ENCODE measurements at places on chromosomes 7 and 10. TPM values are rescaled to one million over a fixed set of nuclear protein-coding genes. Genes with fewer than 3 reads are reported as not detected.

CYP3A7 gene
- polyA plus RNA-seq = 0.42 TPM

SP4 gene
- polyA plus RNA-seq = 17.0 TPM

FRMD4A gene
- polyA plus RNA-seq = 85.2 TPM

JCAD gene
- 30.4 TPM for polyA plus RNA-seq

PAPOLB gene
- 0.05 TPM for polyA plus RNA-seq

DUSP5 gene
- 12.4 TPM for polyA plus RNA-seq

ATOH7 gene
- polyA plus RNA-seq = 1.7 TPM

AMPH gene
- 18.8 TPM for polyA plus RNA-seq

GATA3 gene
- polyA plus RNA-seq = 118 TPM

ARID5B gene
- 24.7 TPM for polyA plus RNA-seq

EIF3A gene
- 198 TPM for polyA plus RNA-seq

MYH16 gene
- not detected for polyA plus RNA-seq

All from left renal pelvis (tissue), 4 donors.